ENCODE measurements at places on chromosomes 3 and 15.

DNA sequence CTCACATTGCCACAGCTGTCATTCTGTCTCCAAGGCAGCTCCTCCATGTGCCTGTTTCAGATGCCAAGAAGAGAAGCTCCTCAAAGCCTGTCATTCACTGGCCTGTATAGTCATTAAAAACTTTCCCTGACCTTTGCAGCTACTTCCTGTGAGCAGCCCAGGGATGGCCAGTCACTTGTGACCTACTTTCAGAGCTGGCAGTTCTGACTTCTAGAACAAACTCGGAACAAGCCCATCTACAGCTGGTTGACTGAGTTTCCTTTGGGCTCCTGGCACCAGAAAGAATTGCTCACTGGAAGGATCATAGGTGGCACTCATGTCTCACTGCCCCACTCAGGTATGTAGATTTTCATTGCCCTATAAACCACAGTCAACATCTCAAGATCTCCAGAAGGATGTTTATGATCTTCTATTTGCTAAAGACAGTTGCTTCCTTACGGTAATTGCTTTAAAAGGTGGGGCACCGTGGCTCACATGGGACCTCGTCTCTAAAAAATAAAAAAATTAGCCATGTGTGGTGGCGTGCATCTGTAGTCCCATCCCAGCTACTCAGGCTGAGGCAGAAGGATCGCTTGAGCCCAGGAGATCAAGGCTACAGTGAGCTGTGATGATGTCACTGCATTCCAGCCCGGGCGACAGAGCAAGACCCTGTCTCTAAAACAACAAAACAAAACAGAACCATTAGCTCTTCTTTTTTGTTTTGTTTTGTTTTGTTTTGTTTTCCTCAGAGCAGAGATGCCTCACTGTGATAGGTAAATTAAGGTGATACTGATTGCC lies 11.2 kb upstream of the ATP13A3 start:
- no peak for DNase-seq

DNA sequence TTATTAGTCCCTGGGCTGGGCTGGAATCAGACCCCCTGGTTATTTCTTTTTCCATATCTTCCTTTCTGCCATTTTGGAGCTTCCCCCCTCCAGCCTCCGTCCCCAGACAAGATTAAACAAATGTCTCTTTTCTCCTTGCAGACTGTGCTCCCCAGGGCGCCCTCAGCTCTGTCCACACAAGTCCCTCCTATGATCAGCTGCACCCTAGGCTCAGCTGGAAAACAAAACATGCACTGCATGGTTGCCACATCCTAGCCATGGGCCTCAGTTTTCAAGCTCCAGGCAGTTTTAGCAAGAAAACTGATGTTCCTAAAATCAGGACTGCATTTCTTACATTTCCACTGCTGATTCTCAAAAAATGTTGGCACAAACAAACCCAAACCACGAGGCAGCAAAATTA lies 23.5 kb upstream of the RFTN1 start:
- DNase-seq: no peak

DNA sequence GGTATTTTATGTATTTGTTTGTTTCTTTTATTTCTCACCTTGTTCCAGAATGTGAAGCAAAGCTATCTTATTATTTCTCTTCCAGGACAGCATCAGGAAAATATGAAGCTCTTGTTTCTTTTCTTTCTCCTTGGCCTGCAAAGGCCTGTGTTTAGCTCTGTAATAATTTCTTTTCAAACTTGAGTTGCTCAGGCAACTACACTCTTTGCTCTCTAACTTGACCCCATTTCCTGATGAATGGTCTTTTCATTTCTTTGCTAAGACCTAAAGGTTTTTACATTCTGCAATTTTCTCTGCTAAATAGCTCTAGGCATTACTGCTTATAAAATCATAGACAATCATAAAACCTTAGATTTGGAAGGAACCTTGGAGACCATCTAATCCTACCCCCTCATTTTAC lies 26.2 kb upstream of the ZNF770 start:
- DNase-seq: no peak

DNA sequence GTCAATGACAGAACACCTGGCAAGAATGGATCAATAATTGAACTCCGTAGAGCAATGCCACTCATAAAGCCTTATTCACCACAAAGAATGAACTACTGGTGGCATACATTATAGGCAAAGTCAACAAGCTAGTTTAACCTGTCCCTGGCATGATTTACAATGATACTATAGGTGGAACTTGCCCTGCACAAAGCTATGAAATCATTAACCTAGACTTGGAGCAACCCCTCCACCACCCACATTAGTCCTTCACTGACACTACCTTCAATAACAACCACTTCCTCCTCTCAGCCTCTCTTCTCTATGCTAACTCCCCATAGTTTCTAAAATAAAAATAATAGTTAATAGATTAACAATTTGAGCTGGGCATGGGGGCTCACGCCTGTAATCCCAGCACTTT lies 54.4 kb downstream of the ACAP2 start:
- no peak for DNase-seq

GRCh38 chr3:171101982-171102641 lies 75.6 kb upstream of the SLC2A2 start:
- DNase-seq: no peak

DNA sequence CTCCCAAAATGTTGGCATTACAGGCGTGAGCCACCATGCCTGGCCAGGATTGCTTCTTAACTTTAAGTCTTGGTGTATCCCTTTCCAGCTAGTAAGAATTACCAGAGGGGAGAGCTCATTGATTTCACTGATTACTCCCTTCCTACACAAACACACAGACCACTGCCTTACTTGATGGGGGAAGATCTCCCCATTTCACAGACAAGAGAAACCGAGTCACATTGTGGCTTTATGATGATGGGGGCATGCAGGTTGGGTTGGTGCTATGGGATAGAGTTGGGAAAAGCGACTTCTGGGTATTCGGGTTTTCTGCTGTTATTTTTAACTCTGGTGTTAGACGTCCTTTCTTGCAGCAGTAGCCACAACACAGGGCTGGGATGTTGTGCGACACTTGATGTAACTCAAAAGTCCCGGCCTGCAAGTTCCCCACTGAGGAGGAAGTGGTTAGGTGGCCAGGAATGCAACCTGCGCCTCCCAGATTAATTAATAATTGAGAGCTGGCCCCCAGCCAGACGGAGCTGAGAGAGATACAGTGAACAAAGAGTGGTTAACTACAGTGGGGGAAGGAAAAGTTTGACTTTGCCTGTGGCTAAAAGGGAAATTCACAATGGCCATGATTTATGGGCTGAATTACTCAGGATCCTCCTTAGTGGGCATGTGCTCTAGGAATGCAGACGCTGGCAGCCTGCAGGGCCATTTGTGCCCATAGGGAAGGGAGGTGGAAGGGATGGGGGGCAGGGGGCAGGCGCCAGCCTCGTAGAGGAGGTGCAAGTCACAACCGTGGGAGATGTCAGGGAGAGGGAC lies 63.6 kb downstream of the SMAD6 start:
- peak; percentile 88 for DNase-seq

- no peak for DNase-seq
Observed at GRCh38 chr3:113293348-113293747, 82.0 kb downstream of the BOC start.

GRCh38 chr3:141292356-141293058 lies 60.9 kb downstream of the PXYLP1 start:
- no peak for DNase-seq

- peak; percentile 21 for DNase-seq
Observed at GRCh38 chr3:150253622-150254021, 154.5 kb upstream of the TSC22D2 start.

GRCh38 chr3:149476225-149476624 lies 1.7 kb downstream of the TM4SF4 start:
- DNase-seq: peak; percentile 24

DNA sequence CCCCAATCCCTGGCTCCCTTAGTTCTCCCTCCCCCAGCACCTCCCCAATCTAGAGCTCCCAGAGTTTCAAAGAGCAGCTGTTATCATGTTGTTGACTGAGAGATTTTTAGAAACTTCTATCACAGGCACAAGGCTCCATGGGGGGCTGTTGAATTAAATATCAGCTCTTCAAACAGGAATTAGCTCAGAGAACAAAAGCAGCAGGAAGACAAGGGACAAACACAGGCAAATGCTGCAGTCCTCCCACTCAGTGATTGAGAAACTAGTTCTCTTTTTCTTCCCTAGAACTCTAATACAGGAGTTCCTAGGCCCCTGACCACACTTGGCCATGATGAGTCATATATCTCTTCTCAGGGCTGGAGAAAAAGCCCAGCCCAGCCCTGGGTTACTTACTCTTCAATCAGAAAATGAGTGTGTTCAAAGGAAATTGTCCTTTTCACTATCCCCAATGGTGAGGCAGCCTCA lies 262.1 kb downstream of the IGSF11 start:
- peak; percentile 83 for DNase-seq

DNA sequence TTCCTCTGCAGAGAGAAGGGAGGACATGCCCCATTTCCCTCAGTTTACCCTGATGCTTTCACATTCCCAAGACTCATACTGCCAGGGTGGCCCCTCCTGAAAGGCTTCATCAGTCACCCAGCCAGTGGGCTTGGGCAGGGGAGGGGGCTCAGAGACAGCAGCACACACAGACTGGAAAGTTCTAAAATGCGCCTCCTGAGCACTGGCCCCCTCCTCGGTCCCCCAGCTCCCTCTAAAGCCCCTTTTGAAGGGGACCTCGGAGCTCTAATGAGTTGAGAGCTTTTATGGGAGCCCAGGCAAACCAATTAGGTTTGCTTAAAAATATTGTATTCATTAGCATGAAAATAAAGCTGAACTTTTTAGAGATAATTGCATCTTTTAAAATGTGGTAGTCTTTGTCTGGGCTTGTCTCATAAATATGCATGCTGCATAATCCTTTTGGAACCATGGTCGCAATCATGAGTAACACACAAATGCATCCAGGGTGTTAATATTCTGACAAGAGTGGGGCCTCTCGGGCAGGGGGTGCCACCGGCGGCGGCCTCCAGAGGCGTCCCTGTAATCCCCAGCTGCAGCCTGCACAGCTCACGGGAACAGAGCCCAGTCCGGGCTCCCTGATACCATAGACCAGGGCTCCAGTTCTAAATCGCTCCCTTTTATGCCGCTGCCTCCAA lies 78.5 kb downstream of the RPLP1 start:
- DNase-seq: no peak

GRCh38 chr3:193879099-193879863 lies 256.7 kb upstream of the HES1 start:
- peak; percentile 14 for DNase-seq

GRCh38 chr3:18344306-18345014 lies 80.7 kb downstream of the SATB1 start:
- DNase-seq: no peak

GRCh38 chr3:56677286-56677685 lies 5.8 kb downstream of the TASOR start:
- no peak for DNase-seq

DNA sequence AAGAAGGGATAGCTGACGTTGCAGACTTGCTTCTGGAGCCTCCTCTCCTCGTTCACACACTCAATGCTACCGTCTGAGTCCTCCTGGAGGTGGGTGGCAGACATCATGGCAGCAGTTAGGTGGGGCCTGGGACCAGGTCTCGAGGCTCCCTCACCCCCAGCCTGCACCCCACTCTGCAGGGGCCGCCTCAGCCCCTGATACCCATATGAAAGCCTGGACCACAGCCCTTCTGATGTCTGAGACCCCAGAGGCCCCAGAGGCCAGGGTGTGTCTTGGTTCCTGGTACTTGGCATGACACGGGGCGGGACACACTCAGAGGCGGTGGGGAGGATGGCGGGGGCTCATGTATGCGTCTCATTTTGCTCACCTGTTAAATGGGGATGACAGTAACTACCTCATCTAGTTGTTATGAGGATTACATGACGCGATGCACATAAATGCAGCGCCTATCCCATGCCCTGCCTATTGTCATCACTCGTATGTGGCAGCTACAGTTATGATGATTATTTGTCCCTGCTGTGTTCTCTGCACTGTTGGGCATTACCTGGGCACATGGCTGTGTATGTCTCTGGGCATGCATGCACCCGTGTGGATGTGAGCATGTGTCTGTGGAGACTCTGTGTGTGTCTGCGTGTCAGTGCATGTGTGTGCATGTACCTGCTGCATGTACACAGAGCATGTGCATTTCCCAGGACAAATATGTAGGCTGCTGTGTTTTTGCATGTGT lies 39.9 kb downstream of the FEM1B start:
- DNase-seq: no peak

GRCh38 chr3:59425371-59425770 lies 375.5 kb upstream of the CFAP20DC start:
- no peak for DNase-seq

DNA sequence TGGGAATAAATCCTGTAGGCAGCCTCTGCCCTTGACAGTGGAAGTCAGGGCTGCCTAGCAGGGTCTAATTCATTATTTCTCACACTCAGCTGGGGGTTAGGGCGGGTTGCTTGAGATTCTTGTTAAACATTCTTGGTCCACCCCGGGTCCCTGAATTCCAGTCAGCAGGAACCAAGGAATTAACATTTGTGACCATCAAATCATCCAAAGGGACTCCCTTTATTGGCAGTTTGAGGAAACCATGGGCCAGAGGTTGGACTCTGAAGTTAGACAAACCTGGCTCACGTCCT lies 122.8 kb downstream of the EEFSEC start:
- no peak for DNase-seq

DNA sequence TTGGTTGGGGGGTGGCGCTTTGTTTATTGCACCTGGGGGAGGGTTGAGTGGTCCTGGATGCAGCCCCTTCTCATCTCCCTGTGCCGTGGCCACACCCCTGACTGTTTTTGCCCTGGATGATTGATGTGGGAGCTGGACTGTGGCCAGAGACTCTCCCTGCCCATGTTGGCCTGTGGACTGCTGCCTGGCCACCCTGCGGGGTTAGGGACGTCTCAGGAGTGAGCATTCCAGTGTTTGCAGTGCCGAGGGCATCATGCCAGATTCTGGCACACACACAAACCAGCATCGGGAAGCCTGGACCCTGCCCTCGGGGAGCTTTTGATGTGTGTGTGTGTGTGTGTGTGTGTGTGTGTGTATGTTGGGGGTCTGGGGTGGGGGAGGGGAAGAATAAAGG lies 15.8 kb downstream of the APBA2 start:
- DNase-seq: no peak

DNA sequence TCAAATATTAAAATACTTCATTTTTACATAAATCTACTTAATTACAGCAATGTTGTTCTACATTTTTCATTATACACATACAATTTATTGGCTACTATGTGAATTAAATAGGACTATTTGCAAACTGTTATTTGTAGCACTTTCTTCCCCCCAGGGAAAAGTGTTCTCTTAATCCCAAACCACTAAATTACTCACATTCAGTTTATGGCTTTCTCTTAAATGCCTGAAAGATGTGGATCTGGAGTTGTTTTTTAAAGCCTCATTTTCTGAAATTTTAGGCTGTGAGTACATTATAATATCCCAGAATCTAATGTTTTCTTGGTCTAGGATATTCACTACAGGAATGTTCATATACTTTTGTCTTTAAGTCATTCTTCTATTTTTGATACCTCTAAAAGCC lies 32.7 kb downstream of the PRTG start:
- no peak for DNase-seq

- no peak for DNase-seq
Observed at GRCh38 chr3:135181408-135181807, 386.3 kb downstream of the EPHB1 start.

GRCh38 chr3:14452740-14453710 lies 50.6 kb downstream of the SLC6A6 start:
- DNase-seq: no peak

Data from HL-60 (cell line).